ENCODE measurements at places on chromosomes 5 and 9. TPM values are rescaled to one million over a fixed set of nuclear protein-coding genes. Genes with fewer than 3 reads are reported as not detected.

- H3K27me3 ChIP-seq, result no peaks in the 10 kb centered on the region
- no peaks in the 10 kb centered on the region for H3K36me3 ChIP-seq
- H3K4me3 ChIP-seq, result no peak overlapping the region
- no peak for DNase-seq
- H3K27ac ChIP-seq, result no peak overlapping the region
These were observed 194.8 kb downstream of the SYK start for GRCh38 chr9:90996154-90997065.

DNA sequence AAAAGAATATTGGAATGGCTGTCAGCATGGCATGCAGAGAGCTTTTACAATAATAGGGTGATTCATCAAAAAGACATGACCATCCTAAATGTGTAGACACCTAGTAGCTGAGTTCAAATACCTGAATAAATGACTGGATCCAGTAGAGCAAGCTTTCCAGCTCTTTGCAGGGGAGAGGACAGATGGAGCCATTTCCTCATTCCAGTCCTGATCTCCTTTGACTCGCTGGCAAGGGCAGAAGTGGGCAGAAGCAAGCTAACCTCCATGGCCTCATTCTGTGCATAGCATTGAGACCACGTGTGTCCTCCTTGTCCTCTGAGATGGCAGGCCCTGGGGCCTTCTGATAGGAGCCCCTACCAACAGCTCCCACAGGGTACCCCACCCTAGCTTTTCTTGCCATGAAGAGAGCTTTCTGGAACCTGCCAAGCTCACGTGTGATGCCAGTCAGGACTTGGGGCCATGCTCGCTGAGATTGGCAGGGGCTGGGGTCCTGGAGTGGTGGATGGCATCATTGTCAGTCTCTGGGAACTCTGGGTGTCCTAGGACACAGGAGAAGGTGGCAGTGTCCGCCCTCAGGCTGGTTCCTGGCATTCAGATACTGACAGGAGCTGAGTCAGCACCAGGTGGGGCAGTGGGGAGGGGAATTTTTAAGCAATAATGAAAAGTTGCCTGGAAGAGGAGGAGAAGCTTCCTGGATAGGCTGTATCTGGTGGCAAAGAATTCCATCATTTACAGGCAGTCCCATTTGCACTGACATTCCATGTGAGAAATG is 33.6 kb downstream of the WWC1 start:
- H3K4me1 ChIP-seq, result peaks cover 10% of the 10 kb centered on the region
- H3K27ac ChIP-seq, result no peak overlapping the region
- no peak overlapping the region for H3K4me3 ChIP-seq
- H3K36me3 ChIP-seq, result no peaks in the 10 kb centered on the region

DNA sequence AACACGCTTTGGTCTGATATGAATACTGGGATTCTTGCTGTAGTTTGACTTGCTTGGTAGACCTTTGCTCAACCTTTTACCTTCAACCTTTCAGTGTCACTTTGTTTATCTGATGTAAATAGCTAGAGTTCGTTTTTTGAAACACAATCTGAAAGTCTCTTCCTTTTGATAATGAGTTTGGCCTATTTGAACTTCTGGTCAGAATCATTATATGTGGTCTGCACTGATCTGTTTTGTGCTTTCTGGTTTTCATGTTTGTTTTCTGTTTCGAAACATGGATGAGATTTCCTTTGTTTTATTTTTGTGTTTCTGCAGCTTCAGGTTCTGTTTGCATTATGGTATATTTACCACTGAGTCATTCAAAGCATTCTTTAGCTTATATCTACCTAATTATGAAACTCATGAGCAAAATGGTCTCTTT is 217.5 kb downstream of the GABBR2 start:
- no peak overlapping the region for H3K4me3 ChIP-seq
- no peak for DNase-seq
- H3K36me3 ChIP-seq, result peaks cover 22% of the 10 kb centered on the region
- no peak overlapping the region for H3K27ac ChIP-seq

- H3K4me3 ChIP-seq, result no peak overlapping the region
- no peaks in the 10 kb centered on the region for H3K36me3 ChIP-seq
- H3K4me1 ChIP-seq, result no peaks in the 10 kb centered on the region
- no peak for DNase-seq
- H3K27ac ChIP-seq, result no peak overlapping the region
These were observed 233.3 kb downstream of the CDH9 start for GRCh38 chr5:26805076-26805475.

GRCh38 chr5:145854651-145855258 is 18.1 kb downstream of the GRXCR2 start:
- H3K4me3 ChIP-seq, result no peak overlapping the region
- H3K27me3 ChIP-seq, result no peaks in the 10 kb centered on the region
- H3K4me1 ChIP-seq, result peaks cover 10% of the 10 kb centered on the region
- no peaks in the 10 kb centered on the region for H3K36me3 ChIP-seq
- DNase-seq, result no peak

Gene OTULINL
- total RNA-seq, result 19.9 TPM

Gene CCNJL
- total RNA-seq, result 5.0 TPM
